ENCODE measurements at places on chromosomes 5 and 9.

DNA sequence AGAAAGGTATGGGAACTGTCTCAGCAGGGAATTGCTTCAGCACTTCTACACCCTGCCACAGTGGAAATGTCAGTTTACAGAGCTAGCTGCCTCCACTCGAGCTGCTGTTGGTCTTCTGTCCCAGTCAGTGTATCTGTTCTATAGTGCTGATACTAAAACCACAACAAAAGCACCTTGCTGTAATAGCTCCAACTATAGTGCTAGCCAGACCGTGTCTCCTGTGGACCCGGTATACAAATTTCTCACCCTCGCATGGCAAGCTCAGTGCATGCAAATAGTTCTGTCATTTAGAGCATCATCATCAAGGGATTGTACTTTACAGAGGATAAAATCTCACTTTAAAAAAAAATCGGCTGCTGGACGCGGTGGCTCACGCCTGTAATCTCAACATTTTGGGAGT is 51.5 kb upstream of the IQGAP2 start:
- no peak for DNase-seq

DNA sequence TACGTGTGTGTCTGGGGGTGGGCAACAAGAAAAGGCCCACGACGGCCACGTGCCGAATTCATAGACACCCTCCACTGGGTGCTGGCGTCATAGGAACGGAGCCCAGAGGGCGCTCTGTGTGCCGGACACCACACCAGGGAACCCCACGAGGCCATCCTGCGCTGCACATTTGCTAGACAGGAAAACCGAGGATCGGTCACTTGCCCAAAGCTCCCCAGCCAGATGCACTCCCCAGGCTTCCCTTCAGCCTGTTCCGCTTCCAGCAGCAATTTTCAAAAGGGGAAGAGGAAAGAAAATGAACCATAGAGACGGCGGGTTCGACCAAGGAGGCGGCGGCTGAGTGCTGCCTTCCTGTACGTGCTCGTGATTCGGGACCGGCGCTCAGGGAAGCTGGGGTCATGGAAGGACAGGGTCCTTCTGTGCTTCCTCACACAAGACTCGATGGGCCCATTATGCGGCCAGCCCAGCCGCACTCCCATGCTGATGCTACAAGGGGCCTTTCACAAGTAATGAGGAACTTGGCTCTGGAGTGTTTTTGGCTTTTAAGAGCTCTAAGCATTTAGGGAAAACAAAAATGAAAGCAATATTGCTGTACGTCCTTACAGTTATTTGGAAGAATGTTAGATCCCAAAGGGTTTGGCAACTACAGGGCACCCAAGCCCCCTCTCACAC is 124.6 kb upstream of the SARDH start:
- DNase-seq, result no peak

DNA sequence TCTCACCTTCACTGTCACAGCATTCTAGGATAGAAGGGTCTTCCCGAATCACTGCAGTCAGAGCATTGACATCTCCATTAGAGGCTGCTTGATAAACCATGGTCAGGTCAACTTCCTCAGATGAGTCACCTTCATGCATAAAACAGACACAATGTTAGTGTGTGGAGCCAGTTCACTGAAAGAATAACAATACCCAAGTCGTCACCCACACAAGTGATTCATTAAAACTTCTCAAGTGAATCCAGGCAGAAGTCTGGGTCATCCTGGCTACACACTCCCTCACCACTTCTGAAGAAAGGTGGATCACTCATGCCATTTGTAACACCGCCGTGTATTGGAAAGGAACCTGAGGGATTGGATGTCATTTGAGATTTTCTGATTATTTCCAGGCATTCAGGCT is 49.6 kb downstream of the ANKRD55 start:
- no peak for DNase-seq

GRCh38 chr5:143574236-143574635 is 170.8 kb upstream of the NR3C1 start:
- DNase-seq, result no peak

DNA sequence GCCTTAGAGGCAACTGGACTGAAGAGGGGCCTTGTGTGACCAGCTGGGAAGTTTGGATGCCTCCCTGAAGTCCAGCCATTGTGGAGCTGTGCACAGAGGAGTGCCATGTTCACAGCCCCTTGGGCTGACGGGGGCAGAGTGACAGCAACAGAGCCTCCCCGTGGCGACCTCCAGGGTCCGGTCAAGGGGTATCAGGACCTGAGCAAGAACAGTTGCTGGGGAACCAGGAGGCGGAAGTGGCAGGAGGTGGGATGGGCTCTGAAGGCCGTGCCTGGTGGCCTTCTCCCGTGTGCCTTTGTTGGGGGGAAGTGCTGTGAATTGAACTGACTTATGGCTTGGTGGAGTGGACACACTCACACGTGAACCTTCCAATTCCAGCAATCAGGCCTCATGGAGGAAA is 14.0 kb downstream of the BNIP1 start:
- DNase-seq, result no peak

DNA sequence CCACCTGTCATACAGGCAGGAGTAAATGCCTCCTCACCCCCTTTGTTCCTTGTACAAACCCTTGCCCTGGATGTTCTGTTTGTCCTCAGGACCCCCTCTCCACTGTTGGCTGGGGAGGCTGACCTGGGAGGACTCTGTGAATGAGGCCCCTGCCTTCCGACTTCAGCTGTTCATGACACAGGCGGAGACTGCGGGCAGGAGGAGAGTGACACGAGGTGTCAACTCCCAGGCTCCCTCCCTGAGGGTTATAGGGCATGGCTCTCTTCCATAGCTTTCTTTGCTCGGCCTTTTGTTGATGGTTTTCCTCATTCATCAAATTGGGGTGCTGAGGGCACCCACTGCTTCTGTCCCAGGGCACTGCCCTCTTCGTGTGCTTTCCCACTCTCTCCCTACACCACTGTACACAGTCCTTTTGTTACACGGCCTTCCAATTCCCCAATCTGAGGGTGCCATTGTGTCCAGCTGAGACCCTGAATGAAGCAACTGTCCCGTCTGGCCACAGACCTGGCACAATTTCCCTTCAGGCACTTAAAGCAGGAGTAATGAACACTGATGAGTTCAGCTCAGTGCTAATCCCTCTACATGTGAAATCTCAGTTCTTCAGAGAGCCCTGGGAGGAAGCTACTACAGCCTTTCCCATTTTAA is 33.8 kb downstream of the KCNIP1 start:
- no peak for DNase-seq

DNA sequence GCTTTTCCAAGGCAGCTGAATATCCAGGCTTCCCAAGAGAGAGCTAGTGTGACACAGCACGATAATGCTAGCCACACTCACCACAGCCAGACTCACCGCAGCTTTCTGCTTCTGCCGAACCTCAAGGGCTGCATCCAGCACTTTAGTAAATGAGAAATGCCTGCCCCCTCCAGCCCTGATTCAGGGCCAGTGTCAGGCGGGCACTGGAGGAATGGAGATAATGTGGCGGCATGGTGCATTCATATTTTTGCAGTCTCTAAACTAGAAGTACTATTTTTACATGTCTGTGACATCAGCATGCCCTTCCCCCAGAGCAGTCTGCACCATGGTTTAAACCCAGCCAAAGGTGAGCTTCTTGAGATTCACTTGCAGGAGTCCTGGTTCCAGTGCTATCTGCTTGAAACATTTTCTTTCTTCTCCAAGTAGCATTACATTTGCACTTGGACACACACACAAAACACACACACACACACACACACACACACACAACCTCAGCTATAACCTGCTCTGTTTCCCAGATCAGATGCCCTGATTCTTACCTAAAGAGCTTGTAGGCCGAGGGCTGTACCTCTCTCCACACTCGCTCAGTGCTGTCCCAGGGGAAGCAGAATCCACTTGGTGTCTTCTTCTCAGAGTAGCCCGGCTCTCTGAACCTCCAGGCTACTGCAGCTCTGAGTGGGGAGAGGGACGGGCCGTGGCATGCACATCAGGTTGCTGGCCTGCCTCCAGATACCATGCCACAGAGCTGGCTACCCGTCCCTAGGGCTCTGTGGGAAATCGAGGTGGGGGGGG is at the start of gene FGF1:
Gene FGF1 (minus strand): TSS at position 673 of the 792 bp plus-strand sequence. CDS start 71,963 bp downstream, outside the sequence.
- DNase-seq, result no peak

All from NCI-H2171 (cell line).